ENCODE measurements at places on chromosomes 13 and 19.

DNA sequence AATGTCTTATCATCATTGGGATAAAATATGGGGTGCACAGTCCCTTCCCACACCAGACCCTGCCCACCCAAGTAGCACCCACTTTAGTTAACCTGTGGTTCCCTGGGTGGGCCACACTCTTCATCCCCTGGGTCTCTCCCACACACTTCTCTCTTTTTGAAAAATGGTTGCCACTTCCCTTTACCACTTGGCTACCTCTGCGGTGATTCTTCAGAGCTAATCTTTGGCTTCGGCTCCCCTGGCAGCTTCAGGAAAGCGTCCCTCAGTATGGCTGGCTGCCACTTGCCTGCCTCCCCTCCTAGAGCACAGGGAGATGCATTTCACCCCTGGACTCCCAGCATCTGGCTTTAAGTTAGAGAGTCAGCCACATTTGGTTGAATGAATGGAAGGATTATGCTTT lies 18.2 kb downstream of the CCNA1 start:
- no peak for DNase-seq

GRCh38 chr13:106156468-106156867 lies 379.0 kb downstream of the EFNB2 start:
- DNase-seq, result no peak

- DNase-seq, result no peak
Observed at GRCh38 chr13:110414931-110415330, 107.8 kb downstream of the COL4A2 start.

- DNase-seq, result no peak
Observed at GRCh38 chr13:98103531-98103930, 39.4 kb upstream of the FARP1 start.

GRCh38 chr13:91567485-91568207 lies 169.2 kb downstream of the GPC5 start:
- DNase-seq, result no peak

GRCh38 chr13:113192902-113193301 lies 15.6 kb downstream of the PCID2 start:
- DNase-seq, result no peak

GRCh38 chr19:15154002-15154612 lies 46.7 kb downstream of the NOTCH3 start:
- no peak for DNase-seq

DNA sequence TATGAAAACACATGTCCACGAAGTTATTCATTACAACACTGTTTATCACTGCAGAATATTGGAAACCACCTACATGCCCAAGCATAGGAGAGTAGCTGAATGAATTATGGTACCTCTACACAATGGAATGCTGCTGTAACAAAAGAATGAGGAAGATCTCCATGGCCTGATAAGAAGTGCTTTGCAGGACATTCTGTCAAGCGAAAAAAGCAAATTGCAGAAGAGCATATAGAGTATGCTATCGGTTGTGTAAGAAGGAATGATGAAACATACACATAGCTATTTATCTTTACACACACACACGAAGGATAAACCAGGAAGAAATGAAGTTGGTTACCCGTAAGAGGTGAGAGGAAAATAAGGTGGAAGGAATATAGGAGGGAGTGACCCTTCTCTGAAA lies 37.5 kb upstream of the CEACAM20 start:
- no peak for DNase-seq

DNA sequence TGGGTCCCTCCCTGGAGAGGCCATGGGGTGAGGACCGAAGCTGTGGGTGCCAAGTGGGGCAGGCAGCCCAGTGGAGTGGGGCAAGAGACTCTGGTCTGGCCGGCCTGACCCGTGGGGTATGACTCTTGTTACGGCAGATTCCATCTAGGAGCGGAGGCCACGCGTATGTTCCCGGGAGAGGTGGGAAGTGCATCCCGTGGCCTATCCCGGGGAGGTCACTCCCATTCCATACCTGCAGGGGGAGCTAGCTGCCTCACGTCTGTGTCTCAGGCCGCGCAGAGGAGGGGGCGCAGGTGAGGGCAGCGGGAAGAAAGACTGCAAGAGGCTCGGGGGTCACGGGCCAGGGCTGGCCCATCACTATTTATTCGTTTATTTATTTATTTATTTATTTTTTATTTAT lies 4.9 kb downstream of the CSNK1G2 start:
- no peak for DNase-seq

DNA sequence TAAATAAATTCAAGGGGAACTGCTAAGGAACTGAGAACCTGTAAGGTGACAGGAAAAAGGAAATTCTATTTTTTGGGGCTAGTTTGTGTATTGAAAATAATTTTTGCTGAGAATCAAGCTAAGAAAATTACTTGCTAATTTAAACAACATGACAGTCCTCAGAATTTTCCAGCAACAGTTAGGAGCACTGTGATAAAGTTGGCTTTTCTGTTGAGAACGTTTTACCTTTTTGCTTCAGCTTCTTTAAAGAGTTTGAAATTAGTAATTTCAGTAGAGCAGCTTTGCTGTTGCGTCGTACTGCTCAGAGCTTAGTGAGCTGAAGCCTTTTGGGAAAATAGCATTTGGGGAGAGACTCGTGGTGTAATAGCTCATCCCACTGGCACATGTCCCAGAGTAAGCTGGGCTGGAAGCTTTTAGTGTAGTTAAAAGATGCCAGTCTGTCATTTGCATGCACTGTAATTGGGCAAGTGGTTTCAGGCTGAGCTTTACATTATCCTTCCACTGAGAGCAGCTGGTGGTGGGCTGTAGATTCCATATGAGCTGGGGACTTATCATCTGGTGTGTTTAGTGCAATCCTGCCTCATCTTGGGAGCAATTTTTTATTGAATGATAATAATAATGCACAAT lies 69.8 kb downstream of the LRCH1 start:
- DNase-seq, result no peak

- no peak for DNase-seq
Observed at GRCh38 chr13:48818495-48819356, 157.0 kb upstream of the FNDC3A start.

DNA sequence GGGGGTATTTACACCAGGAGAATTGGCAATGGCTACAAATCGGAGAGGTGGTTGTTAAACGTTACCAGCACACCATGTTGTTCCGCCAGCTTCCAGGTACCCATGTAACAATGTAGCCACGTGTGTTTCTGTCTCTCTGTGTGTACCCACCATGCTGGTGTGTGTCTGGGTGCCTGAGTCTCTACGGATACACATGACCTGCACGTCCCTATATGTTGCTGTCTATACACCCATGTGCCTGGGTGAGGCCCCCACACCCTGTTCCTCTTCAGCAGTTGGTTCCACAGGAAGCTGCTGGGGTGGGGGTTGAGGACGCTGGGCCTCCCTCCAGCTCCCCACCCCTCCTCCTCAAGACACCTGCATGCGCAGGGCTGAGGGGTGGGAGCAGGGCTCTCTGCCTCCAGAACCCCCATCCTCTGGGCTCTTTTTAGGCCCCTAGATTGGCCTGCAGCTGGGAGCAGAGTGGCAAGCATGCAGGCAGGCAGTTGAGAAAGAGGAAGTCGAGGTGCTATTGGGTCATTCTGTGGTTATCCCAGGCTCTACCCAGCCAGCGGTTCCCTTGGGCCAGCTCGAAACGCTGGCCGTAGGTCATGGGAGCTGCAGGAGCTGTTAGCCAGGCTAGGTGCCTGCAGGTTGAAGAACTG lies at the start of gene ARHGEF18:
Gene ARHGEF18, plus strand, starts transcription at position 351 of the 644 bp plus-strand sequence. CDS start 13,954 bp downstream, outside the sequence.
- no peak for DNase-seq

GRCh38 chr13:35252536-35253205 lies 223.8 kb downstream of the MAB21L1 start:
- no peak for DNase-seq

DNA sequence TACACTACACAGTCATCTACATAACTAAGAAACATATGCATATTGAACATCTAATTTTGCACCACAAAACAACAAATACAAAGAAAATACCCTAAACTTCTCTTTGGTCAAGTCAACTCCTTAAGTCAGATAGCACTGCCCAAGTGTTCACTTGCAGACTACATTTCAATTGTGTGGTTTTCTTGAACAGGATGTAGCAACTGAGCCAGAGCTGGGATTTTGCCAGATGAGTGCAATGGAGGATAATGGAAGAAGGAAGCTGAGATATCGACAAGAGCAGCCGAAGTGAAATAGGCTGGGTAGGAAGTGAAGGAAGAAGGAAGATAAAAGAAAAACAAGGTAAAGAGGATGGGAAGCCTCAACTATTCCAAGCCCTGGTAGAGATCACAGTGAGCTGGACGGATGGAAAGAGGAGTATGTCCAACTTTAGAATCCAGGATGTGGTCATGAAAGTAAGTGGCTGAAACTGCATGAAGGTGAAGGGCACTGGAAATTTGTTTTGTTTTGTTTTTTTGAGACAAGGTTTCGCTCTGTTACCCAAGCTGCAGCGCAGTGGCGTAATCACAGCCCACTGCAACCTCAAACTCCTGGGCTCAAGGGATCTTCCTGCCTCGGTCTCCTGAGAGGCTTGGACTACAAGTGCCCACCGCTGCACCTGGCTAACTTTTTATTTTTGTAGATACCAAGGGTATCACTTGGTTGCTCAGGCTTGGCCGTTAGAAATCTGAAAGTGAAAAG lies 15.0 kb downstream of the NUFIP1 start:
- no peak for DNase-seq
